ENCODE measurements at places on chromosomes 5 and 9.
A peak's percentile ranks its signal among the peaks of the same experiment; 100 is the strongest.

DNA sequence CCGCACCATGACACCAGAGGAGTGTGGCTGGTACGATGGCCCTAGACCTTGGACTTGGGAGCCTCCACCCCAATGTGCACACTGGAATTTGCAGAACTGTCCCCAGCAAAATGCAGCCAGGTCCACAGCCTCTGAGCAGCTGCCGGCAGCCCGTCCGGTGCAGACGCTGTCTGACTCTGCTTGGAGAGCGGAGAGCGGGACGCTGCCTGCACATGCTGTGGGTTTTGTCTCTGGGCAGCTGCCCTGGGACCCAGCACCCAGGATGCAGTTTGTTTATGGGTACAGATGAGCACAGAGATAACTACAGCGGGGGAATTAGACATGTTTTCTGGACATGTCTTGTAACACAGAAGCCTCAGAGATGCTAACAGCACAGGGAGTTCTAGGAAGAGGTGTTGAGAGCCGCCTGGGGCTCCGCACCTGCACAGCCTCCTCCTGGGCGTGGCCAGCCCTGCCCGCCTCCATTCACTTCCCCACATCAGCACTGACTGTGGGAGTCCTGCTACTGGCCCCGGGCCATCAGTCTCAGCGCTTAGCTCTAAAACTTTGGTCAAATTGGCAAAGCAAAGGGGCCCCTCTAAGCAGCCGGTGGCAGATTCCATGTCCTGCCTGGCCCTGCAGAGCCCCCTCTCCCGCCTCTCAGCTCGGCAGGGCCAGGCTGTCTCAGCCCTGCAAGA lies 159.6 kb downstream of the IRX2 start:
- DNase-seq = no peak

DNA sequence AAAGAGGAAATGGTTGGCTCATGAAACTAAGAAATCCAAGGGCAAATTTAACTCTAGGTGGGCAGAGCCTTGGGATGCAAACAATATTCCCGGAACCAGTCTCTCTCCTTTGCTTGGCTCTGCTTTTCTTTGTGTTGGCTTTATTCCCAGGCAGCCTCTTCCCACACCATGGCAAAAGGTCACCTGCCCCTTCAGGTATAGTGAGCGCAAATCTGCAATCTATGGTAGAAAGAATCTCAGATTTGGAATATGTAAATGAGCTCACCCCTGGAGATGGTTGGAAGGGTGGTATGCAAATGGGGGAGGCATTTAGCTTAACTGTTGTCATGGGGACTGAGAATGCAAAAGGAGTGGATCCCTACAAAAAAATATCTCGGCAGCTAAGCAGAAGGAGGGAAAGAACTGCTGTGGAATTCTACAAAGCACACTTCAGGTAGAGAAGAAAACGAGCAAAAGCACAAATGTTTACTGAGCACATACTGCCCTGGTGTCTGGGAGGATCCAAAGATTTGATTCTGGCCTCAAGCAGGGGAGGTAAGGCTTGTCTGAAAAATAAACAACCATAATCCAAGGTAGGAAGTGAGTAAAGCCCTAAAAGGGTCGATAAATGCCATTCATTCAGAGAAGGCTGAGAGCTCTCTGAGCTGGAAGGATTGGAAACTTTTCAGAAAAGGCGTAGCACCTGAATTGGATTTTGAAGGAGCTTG lies 139.7 kb downstream of the TLE1 start:
- no peak for DNase-seq

- no peak for DNase-seq
Observed at GRCh38 chr9:130892477-130893304, 3.9 kb downstream of the QRFP start.

DNA sequence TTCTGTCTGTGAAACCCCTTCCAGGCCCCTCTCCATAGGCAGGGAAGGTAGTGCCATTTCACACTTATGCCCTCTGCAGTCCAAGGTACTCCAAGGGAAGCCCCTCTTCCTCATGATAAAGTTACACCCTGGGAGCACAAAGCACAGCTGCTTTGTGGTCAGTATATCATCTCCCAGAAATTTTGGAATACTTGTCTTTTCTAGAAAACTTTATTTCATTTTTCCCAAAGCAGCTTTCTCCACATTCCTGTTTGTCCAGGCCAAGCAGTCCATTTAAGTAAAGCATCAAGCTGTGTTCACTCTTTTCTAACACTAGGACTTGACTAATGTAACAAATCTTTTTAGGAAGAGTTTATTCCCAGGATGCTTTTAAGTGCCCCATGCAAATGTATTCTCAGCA lies 371.8 kb upstream of the RGMB start:
- peak; percentile 36 for DNase-seq

GRCh38 chr9:136700959-136701667 lies 11.3 kb upstream of the DIPK1B start:
- DNase-seq = no peak

DNA sequence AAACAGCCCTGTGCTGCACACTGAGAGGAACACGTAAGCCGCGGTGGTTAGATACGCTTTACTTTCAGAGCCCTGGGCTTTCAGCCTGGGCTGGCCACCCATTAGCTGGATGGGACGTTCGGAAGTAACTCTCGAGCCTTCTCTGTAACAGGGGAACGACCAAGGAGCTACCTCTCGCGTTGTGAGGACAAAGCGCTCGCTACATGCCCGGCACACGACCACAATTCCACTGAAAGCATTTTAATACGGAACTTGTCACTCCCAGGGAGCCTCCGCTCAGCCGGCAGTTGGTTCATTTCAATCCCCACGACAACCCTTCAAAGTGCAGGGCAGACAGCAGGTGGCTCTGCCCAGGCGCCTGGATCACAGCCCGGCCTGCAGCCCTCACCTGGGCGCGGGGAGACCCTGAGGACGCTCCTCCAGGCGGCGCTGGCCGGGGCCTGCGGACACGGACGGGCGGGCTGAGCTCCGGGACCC lies 368 bp downstream of the SURF1 start:
- DNase-seq = no peak
